ENCODE measurements at places on chromosomes 7 and 10.

DNA sequence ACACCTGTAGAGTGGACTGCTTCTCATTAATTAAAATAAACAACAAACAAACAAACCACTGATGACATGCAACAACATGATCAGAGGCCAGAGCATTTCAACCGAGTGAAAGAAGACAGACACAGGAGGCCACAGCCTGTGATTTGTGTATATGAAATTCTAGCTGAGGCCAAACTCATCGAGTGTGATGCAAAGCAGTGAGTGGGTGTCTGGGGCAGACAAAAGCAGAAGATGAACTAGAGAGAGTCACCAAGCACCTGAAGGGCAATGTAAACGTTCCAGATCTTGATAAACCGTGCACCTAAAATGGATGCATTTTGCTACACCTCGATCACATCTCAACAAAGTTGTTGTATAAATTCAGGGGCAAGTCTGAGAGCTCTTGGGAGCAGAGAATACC, 108.4 kb downstream of the KLF6 start:
- no peak for DNase-seq

DNA sequence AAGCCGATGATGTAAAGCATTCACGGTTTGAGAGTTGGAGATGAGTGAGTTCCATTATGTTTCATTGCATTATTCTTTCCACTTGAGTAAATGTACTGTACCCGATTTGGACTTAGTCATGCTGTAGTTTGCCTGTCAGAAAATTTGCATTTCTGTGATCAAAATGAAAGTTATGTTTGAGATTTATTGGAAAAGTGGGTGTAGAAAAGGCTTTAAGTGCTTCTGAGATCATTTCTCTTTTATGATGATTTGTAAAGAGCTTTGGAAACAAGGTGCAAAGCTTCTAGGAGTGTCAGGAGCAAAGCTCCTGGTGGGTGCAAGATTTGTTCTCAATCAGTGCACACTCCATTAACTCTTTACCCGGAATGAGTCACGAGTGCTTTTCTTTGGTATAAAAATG, 204.1 kb upstream of the POM121L12 start:
- DNase-seq = no peak

DNA sequence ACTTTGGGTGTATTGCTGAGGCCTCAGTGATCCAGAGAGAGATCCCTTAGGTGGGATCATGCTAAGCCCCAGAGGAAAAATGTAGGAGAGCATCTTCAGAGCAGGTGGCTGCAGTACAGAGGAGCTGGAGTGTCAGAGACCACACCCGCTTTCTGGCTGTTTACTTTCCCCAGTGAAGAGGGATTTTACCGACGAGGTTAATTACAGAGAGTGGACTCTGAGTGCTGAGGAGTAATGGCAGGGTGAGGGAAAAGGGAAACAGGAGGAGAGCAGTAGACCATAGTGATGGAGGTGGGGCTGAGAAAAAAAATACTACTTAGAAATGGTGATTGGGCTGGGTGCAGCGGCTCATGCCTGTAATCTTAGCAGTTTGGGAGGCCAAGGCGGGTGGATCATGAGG, 43.3 kb upstream of the HBP1 start:
- DNase-seq = no peak

DNA sequence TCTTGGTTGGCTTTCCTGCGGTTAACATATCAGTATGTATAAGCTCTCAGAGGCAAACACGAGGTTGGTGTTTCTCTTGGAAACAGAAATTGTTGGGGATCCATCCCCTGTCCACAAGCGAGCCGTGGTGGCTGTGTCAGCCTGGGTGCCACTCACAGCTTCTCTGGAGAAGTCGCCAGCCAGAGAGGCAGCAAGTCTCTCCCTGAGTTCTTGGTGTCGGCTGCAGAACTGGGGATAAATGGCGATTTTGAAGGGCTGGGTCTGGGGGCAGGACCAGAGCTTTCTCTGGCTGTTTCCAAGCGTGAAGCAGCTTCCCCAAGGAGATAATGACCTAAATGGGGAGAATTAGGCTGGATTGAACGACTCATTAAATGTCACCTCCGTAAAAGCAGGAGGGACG, 335.3 kb downstream of the GLRX3 start:
- DNase-seq = no peak

GRCh38 chr10:62614389-62615157, 189.9 kb upstream of the ADO start:
- DNase-seq = peak; percentile 30

DNA sequence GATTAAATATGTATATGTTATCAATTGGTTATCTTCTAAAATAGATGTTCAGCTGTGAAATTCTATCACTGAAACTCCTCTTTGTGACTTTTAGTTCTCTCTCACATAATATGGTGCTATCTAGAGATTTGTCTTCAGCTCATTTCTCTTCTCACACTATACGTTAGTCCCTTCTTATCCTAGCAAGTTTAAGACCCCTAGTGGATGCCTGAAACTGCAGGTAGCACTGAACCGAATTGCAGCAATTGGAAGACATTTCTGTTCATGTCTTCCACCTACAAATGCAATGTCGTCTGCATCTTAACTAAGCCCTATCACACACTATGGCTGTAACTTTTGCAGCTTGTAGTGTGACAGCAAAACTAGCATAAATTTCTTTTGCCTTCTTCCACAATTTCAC, 442.7 kb upstream of the POM121L12 start:
- no peak for DNase-seq

DNA sequence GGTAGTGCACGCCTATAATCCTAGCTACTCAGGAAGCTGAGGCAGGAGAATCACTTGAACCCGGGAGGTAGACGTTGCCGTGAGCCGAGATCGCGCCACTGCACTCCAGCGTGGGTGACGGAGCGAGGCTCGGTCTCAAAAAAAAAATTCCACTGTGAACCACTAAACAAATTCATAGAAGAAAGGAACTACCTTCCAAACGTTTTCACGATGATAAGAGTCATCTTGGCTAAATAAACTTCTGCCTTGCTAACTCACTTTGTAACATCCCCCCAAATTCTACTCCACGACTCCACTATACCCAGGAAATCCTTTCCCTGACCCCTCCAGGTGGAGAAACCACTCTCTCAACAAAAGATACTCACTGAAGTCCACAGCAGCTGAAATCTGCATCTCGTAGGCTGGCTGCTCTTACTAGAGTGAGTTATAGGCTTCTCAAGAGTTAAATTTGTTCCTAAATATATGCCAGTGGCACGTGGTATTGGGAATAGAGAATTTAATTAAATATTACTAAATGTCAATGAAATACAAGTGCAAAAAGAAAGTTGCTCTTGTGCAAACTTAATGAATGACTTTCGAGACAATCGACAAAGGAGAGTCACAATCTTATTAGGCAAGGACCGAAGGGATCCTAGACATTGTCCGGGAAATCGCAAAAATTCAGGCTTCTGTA, 1.6 kb upstream of the GTF2I start:
- DNase-seq = no peak

DNA sequence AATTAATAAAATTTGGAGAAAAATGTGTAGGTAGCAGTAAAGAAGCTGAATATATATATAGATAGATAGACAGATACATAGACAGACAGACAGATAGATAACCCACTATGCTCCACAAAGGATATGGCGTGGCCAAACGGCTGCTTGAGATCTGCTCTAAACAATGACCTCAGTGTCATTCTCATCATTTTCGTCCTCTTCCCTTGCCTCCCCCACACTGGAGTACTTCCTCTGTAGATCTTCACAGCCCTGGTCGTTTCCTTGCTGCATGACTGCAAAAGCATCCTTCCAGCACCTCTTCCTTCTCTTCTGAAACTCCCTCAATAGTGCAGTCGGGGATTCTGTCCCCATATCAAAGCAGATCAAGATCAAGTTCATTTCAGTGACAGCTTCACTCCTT, 35.6 kb upstream of the ATP6V0A4 start:
- no peak for DNase-seq

GRCh38 chr10:36087006-36088005, 445.2 kb upstream of the FZD8 start:
- DNase-seq = no peak

GRCh38 chr7:141785706-141786552, 4.1 kb upstream of the TAS2R5 start:
- peak; percentile 4 for DNase-seq

DNA sequence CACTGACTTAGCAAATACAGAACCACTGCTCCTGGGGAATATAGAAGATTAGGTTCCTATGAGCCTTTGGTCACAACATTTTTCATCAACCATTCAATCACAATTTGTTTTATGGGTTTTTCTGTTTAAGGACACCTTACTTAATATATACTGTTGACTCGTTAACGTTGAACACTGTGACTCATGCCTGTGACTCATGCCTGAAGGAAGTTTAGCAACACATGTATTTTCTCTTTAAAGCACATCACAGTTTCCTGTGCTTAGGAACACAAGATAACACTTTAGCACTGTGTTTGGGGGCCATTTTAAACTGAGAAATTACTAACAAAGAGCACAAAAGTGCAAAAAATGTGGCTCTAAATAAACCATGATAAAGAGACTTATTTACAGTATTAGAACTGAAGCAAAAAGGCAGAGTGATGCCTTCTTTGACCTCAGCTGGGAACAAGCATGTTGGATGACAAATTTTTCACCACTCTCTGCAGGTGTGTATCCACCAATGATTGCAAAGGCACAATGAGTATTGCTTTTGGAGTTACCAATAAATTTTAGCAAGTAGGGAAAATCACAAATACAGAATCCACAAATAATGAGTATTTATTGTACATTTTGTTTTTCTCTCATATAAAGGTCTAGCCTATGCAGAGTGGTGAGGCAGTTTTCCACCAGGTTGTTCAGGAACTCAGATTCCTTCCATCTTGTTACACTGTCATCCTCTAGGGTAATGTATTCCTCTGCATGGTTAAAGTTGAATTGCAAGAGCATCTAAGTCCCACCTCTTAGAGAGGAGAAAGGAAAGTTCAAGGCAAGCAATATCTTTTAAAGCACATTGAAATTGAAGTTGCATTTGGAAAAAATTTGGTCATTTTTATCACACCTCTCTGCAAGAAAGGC, 7.3 kb downstream of the FGFBP3 start:
- peak; percentile 47 for DNase-seq
